Stimulated activated CD8-positive, alpha-beta memory T cell treated with anti-CD3 and anti-CD28 coated beads, Interleukin-4, amount 100 ng/mL, for 4 hours (primary cell): ENCODE measurements at places on chromosomes 3 and 15.

GRCh38 chr3:178450476-178450875, 85.8 kb upstream of the KCNMB2 start:
- no peak for DNase-seq

- DNase-seq = no peak
These were observed 2.7 kb downstream of the TM4SF19 start for GRCh38 chr3:196335503-196335948.

DNA sequence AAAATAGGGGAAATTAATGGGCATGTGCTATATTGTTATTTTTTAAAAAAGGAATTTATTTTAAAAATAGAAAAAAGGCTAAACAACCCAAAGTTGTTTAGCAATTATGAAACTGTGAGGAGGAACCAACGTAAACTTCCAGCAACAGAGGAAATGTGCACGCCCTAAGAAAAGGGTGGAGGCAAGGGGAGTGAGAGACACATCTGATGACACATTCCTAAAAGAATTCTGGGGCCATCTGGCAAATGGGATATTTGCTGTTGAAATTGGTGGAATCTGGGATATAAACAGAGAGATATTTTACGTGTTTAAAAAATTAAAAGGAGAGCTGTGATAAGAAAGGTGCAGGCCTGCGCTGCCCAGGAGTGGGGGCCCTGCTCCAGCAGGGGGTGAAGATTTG, 50.8 kb upstream of the MUC13 start:
- no peak for DNase-seq

- no peak for DNase-seq
These were observed 125.6 kb downstream of the ETFA start for GRCh38 chr15:76185716-76186115.
